ENCODE measurements at places on chromosomes 16 and 17.

- peak; percentile 22 for DNase-seq
These were observed 430.3 kb upstream of the GOT2 start for GRCh38 chr16:59164461-59164860.

DNA sequence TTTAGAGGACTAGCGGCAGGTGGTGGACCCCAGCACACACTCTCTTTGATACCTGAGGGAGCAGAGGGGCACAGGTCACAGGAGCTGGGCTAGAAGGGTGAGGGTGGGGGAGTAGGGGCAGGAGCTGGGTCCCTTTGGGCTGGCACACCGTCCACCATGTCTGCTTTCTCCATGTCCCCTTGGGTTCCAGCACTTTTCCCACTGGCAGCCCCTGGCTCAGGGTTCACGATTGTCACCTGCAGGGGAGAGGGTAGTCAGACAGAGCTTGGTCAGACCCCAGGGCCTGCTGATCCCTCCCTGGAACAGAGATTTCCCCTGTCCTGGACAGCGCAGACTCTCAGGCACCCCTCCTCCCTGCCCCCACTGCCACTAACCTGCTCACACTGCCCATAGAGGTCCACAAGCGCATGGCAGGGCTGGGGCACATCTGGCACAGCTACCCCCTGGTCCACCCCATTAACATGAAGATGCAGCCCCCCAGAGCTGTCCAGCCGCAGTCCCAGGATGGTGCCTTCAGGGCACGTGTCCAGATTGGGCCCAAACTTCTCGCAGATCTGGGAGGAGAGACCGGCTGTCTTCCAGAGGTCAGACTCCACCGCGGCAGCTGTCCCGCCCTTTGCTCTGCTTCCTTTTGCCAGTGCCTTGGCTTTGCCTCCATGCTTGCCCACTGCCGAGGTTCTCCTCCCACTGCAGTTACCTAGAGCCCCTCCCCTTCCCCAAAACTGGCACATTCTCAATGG, 3.1 kb upstream of the GPS2 start:
- DNase-seq: no peak

- no peak for DNase-seq
These were observed 58.5 kb downstream of the OR1D5 start for GRCh38 chr17:3004925-3005324.

DNA sequence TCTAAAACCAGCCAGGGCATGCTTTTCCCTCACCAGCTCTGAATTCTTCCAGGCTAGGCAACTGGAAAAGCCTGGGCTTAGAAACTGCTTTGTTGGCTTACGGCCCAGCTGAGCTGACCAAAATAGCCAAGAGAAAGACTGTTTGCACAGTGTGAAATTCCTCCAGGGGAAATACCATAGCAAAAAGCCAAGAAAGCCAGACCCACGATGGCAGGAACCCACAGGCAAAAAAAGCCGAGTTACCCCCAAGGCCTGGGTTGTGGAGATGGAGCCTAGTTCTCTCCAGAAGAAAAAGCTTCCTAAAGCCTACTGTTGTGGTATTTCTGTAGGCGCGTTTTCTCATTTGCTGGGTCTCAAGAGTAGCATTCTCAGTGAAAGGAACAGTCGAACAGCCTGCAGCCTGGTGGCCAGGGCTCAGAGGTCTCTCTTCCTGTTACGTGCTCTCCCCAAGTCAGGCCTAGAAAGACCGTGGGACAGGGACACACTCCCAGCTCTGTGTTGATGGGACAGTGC, 9.2 kb downstream of the SP2 start:
- no peak for DNase-seq

- no peak for DNase-seq
These were observed 2.6 kb upstream of the PPM1E start for GRCh38 chr17:58753026-58753425.

DNA sequence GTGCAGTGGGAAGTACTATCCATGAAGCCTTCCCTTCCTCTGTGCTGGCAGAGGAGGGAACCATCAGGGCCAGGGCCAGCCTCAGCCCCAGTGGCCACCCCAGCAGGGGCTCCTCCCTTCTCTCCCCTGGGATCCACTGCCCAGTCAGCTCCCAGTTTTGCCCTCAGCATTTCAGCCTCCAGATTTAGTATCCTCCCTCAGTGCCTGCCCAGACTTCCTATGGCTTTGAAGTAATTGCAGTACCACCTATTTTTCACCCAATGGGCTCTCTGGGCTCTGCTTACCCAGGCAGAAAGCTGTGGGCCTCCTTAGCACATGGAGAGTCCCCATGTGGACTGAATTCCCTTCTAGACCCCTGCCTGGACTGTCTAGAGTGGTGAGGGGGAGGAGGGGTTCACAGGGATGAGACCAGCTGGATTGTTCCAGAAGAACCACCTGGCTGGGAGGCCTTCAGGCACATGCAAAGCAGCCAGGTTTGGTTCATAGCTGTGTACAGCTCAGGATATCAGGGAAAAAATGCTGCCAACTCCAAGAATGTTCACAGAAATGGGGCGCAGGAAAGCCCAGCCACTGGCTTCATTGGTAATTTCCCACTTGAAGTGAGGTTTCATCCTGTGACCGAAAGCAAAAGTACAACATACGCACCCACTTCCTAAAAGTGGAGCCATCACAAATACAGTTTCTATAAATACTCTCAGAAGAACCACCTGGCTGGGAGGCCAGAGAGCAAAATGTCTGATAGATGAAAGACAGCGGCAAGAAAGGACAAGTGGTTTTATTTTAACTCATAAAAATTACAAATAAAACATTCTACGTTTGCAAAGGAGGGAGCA, 15.2 kb upstream of the HERPUD1 start:
- DNase-seq: no peak

DNA sequence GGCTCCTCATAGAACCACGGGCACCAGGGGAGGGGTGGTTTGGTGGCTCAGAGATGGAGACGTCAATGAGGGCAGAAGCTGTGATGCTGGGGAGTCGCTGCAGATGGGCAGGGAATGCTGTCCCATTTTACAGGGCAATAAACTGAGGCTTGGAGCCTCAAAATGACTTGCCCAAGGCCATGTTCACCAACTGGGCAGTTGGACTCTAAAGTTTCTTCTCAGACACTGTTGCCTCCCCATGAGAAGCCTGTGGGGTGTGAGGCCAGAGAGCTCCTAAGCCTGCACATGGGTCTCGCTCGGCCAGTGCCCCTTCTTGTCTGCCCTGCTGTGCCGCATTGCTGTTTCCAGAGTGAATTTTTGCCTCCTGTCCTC, 38.6 kb downstream of the CPNE2 start:
- DNase-seq: no peak

DNA sequence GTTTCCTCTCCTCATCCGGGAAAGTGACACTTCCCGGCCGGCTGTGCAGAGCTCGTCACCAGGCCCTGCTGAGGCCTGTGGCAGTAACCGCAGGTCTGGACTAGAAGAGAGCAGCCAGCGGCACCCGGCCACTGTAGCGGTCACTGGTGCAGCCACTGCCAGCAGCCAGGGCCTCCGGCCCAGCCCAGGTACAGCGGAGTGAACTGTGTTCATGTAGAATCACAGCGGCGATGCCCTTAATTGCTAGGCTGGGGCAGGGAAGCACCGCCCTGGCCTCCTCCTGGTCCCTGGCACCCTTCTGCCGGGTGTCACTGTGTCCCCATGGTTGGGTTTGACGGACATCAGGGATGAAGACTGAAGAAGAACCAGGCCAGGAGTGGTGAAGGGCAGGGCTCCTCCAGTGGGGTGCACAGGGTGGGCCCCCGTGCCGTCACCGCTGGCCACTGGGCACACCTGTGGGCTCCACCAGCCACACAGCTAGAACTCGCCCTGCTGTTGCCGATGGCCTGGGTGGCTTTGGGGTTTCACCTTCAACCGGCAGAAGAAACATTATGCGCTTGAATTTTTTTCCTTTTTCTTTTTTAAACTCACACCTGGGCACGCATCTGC, 165.2 kb upstream of the CHMP6 start:
- no peak for DNase-seq

DNA sequence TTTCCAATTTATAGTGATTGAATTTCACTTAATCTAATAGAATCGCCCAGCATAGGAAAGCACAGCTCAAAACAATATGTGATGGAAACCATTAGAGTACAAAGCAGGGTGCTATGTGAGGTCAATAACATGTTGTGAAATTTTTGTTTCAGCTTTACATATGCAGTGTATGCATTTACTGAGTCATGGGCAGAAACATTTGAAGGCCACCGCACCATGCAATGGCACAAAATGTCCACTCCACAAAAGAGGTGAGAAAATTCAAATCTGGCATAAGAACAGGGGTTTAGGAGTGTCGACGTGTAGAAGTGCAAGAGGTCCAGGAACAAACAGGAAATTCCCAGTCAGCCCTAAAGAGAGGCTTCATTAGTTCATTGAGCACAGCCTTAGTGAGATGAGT, 131.2 kb downstream of the ANKFN1 start:
- no peak for DNase-seq

GRCh38 chr17:18185391-18185790, 1.8 kb downstream of the ALKBH5 start:
- no peak for DNase-seq

- no peak for DNase-seq
These were observed 9.2 kb downstream of the MGAT5B start for GRCh38 chr17:76877437-76877836.

- DNase-seq: no peak
These were observed 11.8 kb downstream of the MYO1D start for GRCh38 chr17:32865141-32865540.

- no peak for DNase-seq
These were observed 118.9 kb upstream of the IRX3 start for GRCh38 chr16:54405478-54405877.

- peak; percentile 40 for DNase-seq
These were observed 1.0 kb downstream of the KIFC3 start for GRCh38 chr16:57801098-57801808.

- no peak for DNase-seq
These were observed 78.8 kb upstream of the CDYL2 start for GRCh38 chr16:80883159-80883642.

All from hematopoietic multipotent progenitor cell treated with erythropoietin and hydrocortisone succinate and interleukin-3 and kit ligand, for 6 days (in vitro differentiated cells).